Activated CD4-positive, alpha-beta T cell treated with anti-CD3 and anti-CD28 coated beads, Interleukin-2, amount 10 ng/mL, durations not matched to agents 7 days and 5 days (primary cell): ENCODE measurements at places on chromosomes 12 and 14. TPM values are rescaled to one million over a fixed set of nuclear protein-coding genes. Genes with fewer than 3 reads are reported as not detected.

GRCh38 chr14:50786751-50787464 is 44.1 kb downstream of the NIN start:
- H3K27ac ChIP-seq = peak overlapping the region; percentile 73
- H3K4me3 ChIP-seq = no peak overlapping the region
- H3K27me3 ChIP-seq = no peaks in the 10 kb centered on the region
- DNase-seq = no peak
- H3K36me3 ChIP-seq = peaks cover 66% of the 10 kb centered on the region

- DNase-seq = no peak
- H3K36me3 ChIP-seq = no peaks in the 10 kb centered on the region
- no peak overlapping the region for H3K4me3 ChIP-seq
- H3K4me1 ChIP-seq = no peaks in the 10 kb centered on the region
- peaks cover 2% of the 10 kb centered on the region for H3K27me3 ChIP-seq
- no peak overlapping the region for H3K27ac ChIP-seq
Observed at GRCh38 chr14:36226164-36226563, 49.6 kb upstream of the PTCSC3 start.

- H3K36me3 ChIP-seq = peaks cover 11% of the 10 kb centered on the region
- peaks cover 57% of the 10 kb centered on the region for H3K4me1 ChIP-seq
- H3K27ac ChIP-seq = peak within 1 kb of the TSS; percentile 95
- peak within 1 kb of the TSS; percentile 89 for H3K4me3 ChIP-seq
- H3K27me3 ChIP-seq = no peaks in the 10 kb centered on the region
Observed at GRCh38 chr12:56020423-56021184, at the start of gene IKZF4. TSS of gene IKZF4 (plus strand) at chr12:56021043. CDS start at chr12:56021494, 451 bp downstream.

GRCh38 chr14:63727231-63727735 is 582 bp downstream of the SGPP1 start:
- H3K4me1 ChIP-seq = peaks cover 42% of the 10 kb centered on the region
- peak overlapping the region; percentile 99 for H3K4me3 ChIP-seq

GRCh38 chr12:72511498-72511897 is 239.3 kb downstream of the TRHDE start:
- H3K27me3 ChIP-seq = no peaks in the 10 kb centered on the region
- no peak overlapping the region for H3K27ac ChIP-seq
- no peak for DNase-seq
- H3K4me1 ChIP-seq = no peaks in the 10 kb centered on the region
- H3K36me3 ChIP-seq = no peaks in the 10 kb centered on the region
- no peak overlapping the region for H3K4me3 ChIP-seq

DNA sequence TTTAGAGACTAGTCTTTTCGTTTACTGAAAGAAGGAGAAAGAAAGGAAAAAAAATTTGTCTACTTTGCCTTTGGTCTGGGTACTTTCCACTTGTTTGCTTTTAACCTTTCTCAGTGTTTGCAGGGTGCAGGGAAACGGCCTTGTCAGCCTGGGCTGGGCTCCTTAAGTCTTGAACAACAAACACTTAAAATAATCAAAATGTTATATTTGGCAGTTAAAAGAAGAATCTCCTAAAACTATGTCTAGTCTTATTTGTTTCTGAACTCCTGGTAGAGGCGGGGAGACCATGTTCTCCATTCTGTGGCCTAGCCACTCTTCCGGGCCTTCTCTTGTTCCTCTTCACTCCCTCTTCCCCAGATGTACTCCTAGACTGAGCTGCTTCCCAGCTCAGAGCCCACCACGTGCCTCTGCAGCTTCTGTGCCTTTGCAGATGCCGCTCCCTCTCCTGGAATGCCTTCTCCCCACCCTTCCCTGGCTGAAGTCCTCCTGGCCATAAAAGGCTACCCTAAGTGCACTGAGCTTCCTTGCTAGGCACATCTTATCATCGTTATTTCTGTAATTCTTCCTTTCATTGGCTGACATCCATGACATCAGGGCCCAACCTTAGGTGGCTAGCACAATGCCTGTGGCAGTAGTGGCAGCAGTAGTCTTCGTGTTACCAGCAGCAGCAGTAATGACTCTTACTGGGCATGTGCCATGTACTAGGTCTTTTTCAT is 432.9 kb downstream of the ZFP36L1 start:
- H3K4me1 ChIP-seq = peaks cover 10% of the 10 kb centered on the region
- DNase-seq = no peak
- no peak overlapping the region for H3K4me3 ChIP-seq
- H3K27me3 ChIP-seq = no peaks in the 10 kb centered on the region
- no peak overlapping the region for H3K27ac ChIP-seq

GRCh38 chr14:61698206-61698980 is 3.1 kb downstream of the HIF1A start:
- peak overlapping the region; percentile 91 for H3K4me3 ChIP-seq
- DNase-seq = no peak
- no peaks in the 10 kb centered on the region for H3K27me3 ChIP-seq
- peaks cover 29% of the 10 kb centered on the region for H3K36me3 ChIP-seq
- H3K27ac ChIP-seq = peak overlapping the region; percentile 73

DNA sequence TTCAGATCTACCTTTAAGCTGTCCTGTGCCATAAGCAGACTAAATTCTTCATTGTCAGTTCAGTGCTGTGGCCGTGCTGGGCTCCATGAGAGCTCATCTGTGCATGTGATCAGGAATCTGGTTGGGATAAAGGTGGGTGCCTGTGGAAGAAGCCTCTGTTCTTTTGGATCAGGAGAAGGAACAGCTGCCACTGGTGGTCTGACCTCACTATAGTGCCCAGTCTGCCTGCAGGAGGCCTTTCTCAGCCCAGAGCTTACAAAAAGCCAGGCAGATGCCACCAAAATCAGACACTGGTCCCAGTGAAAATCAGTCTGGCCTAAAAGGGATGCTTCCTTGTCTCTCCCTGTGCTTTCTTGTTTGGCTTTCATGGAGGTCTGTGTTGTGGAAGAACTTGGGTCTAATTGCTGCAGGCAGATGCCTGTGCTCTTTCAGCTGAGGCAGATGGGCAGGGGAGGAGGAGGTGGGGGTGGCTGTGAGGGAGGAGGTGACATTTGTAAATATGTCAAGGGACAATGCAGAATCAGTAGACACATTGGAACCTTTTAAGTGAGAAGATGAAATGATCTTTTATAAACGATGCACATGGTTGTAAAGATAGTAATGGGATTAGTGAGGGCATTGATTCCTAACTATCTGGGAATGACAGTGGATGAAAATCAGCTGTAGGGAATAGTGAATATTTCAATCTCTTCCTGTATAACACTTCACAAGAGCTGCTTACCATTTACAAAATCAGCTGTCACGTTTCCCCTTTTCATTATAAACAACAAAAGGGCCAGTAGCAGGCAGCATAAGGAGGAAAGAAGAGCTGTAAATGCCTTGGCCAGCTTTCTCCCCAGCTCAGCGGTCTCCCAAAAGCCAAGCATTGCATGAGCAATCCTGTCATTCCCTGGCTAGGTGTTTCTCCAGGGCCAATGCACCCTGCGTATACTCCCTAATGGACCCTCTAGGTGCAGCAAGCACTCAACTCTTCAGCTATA is 44.6 kb downstream of the CACNA2D4 start:
- H3K27ac ChIP-seq = no peak overlapping the region
- H3K4me3 ChIP-seq = no peak overlapping the region
- DNase-seq = no peak
- H3K27me3 ChIP-seq = peaks cover 2% of the 10 kb centered on the region
- no peaks in the 10 kb centered on the region for H3K4me1 ChIP-seq

GRCh38 chr14:75298187-75298965 is 19.7 kb downstream of the FOS start:
- peaks cover 38% of the 10 kb centered on the region for H3K4me1 ChIP-seq
- H3K27ac ChIP-seq = no peak overlapping the region
- H3K36me3 ChIP-seq = no peaks in the 10 kb centered on the region
- DNase-seq = no peak

DNA sequence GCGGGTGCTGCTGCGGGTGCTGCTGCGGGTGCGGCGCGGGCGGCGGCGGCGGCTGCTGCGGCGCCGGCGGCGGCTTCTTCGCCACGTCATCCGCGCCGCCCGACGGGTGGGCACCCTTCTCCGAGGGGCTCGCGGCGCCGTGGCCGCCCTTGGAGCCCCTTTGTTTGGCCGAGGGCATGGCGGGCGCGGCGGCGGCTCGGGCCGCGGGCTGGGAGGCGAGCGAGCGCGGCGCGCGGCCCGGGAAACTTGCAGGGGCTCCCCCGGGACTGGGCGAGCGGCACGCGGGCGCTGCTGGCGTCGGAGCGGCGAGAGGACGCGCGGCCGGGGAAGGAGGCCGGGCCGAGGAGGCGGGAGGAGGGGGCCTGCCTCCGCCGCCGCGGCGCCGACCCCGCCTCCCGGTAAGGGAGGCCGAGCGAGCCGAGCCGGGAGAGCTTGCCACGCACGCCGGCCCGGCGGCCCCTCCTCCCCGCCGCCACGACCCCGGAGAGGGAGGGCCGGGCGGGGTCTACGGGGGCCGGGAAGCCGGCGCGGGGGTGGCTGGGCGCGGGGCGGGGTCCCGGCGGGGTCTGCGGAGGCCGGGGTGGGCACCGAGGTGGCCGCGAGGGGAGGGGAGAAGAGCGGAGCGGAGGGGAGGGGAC is at the start of gene CKAP4:
Gene CKAP4, minus strand, starts transcription at position 347 of the 638 bp plus-strand sequence. Its CDS starts 169 bp downstream, at position 178.
- DNase-seq = peak; percentile 24
- H3K4me3 ChIP-seq = peak within 1 kb of the TSS; percentile 67
- no peaks in the 10 kb centered on the region for H3K36me3 ChIP-seq
- H3K27me3 ChIP-seq = peaks cover 15% of the 10 kb centered on the region

DNA sequence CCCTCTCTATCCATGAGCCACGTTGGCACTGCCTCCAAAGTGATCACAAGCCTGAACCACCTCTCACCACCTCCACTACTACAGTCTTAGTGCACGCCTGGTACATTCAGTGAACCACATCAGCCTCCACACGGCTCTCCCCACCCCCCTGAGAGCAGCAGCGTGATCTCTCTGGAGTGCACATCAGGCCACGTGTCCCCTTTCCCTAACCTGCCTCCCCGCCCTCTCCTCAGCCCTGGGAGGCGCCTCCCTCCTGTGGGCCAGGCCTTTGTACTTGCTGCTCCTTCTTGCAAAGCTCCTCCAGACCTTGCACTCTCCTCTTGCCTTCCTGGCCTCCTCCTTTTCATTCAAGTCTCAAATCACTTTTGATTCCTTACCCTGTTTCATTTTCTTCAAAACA is 49.8 kb downstream of the SLC6A12 start:
- no peaks in the 10 kb centered on the region for H3K27me3 ChIP-seq
- H3K36me3 ChIP-seq = no peaks in the 10 kb centered on the region
- H3K27ac ChIP-seq = no peak overlapping the region
- DNase-seq = no peak
- no peak overlapping the region for H3K4me3 ChIP-seq

- no peak overlapping the region for H3K4me3 ChIP-seq
- peaks cover 57% of the 10 kb centered on the region for H3K4me1 ChIP-seq
- H3K27me3 ChIP-seq = peaks cover 7% of the 10 kb centered on the region
- H3K36me3 ChIP-seq = peaks cover under 1% of the 10 kb centered on the region
Observed at GRCh38 chr14:105864116-105864515, 337.7 kb downstream of the TMEM121 start.

DNA sequence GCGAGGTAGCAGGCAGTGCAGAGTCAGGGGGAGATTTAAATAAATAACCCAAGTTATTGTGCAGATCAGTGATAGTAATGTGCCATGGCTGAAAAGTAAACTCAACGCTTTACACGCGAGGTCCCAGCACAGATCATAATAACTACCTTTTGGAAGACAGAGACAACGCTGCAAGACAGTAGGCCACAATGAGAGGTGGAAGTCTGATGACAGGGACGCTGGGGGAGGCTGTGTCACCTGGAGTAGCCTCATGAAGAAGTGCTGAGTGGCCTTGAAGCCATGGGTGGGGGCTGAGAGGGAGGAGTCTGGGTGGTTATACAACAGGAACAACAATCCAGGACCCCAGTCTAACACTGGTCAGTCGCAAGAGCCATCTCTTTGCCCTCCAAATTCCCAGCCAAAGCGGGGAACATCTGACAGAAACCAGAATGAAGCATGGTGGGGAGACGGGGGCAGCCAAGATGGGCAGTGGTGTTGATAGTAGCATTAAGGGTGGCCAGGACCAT is 28.2 kb downstream of the ANO2 start:
- H3K27ac ChIP-seq = no peak overlapping the region
- no peaks in the 10 kb centered on the region for H3K27me3 ChIP-seq
- H3K4me3 ChIP-seq = no peak overlapping the region
- H3K36me3 ChIP-seq = no peaks in the 10 kb centered on the region

Gene GPX2
- not detected for total RNA-seq

Gene NAV3
- total RNA-seq = not detected

Gene PSME1
- total RNA-seq = 547 TPM

Gene NDUFA12
- 172 TPM for total RNA-seq

Gene LRTM2
- total RNA-seq = not detected

Gene ACOT4
- total RNA-seq = 1.4 TPM

Gene PELI2
- total RNA-seq = 3.6 TPM

Gene SLC5A8
- total RNA-seq = not detected

Gene KRT8
- 0.15 TPM for total RNA-seq

Gene KLHL33
- 0.15 TPM for total RNA-seq

Gene CCDC197
- not detected for total RNA-seq

Gene ACTR6
- 33.8 TPM for total RNA-seq
